Stimulated activated CD8-positive, alpha-beta memory T cell treated with anti-CD3 and anti-CD28 coated beads, Interleukin-15, amount 100 ng/mL, for 1 hour (primary cell): ENCODE measurements at places on chromosomes 3 and 15.

DNA sequence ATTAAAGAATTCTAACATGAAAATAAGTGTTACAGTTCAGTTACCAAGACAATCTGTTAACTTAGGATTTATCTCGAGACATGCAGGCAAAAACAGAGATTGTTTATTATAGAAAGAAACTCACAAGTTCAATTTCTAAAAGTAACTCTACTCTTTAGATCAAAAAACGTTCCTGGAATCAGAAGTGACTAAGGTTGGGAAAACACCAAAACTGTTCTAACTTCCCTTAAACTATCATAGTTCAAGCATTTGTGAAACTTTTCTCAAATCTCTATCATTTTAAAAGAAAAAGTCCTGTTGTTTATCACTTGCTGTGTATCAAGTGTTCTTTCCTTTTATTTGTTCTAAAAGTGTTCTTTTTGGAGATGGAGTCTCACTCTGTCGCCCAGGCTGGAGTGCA is 8.7 kb downstream of the WDR82 start:
- DNase-seq: no peak

- DNase-seq: no peak
These were observed 104.4 kb downstream of the LRRK1 start for GRCh38 chr15:101023501-101024072.

GRCh38 chr15:57599296-57599810 is 7.6 kb downstream of the MYZAP start:
- no peak for DNase-seq

DNA sequence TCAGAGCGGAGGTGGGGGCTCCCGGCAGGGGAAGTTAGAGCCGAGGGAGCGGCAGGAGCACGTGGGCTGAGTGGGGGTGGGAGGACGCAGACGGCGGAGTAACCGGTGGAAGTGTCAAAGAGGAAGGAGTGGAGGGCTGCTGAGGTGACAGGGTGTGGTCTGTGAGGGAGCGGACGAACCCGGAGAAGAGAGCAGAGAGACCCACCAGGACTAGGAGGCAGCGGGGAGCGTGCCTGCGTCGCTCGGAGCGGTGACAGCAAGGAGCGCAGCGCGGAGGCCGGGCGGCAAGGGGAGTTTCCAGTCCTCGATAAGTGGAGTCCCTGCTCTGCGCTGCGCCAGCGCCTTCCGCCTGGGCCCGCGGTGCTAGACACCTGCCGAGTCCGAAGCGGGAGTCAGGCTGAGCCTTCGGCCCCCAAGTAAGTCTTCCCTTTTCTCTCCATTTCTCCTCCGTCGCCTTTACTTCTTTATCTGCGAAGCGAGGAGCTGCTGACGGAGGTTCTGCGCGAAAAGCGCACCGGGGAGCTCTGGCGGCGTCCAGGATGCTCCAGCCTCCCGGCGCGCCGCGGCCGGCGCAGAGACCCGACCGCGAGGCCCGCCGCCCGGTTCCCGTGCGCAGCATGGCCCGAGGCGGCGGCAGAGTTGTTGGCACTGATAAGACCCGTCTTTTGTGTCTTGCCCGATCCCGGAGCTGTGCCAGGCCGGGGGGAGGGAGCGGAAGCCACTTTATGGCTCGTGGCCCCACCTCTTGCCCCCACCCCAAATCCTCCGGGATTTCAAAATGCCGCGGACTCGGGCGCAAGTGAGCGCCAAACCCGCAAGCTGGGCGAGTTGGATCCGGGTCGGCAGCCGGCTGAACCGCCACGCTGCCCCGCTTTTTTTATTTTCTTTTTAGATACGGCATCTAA is 533.0 kb upstream of the SEMA6D start:
- DNase-seq: no peak

- no peak for DNase-seq
These were observed 25.0 kb upstream of the PYDC2 start for GRCh38 chr3:191435981-191436380.

DNA sequence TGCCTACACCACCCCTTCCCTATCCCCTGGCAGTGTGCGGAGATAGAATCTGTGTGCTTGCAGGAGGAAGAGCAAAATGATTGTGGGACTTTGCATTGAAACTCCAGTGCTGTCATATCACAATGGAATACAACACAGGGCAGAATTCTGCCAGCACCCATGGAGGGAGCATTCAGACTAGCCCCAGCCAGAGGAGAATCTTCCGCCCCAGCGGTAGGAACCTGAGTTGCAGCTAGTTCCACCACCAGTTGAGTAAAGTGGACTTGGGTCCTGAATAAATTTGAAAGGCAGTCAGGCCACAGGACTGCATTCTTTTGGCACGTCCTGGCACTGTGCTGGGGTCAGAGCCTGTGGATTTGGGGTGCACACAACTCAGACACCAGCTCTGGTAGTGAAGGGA is 27.5 kb downstream of the NCBP2 start:
- no peak for DNase-seq

GRCh38 chr3:172241405-172241804 is 202.0 kb downstream of the FNDC3B start:
- no peak for DNase-seq
